CD4-positive, alpha-beta T cell treated with Interleukin-1 beta for 1 hour (primary cell): ENCODE measurements at places on chromosomes 7 and 10.

DNA sequence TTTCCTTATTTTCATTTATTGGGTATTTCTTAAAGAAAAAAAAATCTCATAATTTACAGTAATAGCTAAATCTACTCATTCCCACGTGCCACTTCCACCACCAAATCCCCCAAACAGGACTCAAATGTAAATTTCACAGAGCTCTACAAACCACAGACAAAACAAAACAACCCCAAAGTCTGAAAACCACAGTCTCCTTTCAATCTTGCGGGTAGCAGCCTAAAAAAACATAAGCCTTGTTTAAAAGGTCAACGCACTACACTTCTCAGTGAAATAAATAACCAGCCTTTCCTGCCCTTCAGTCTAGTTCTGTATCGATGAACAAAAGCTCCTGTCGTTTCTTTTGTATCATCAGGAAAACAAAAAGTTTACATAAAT is 121.8 kb upstream of the AFAP1L2 start:
- DNase-seq: peak; percentile 67

DNA sequence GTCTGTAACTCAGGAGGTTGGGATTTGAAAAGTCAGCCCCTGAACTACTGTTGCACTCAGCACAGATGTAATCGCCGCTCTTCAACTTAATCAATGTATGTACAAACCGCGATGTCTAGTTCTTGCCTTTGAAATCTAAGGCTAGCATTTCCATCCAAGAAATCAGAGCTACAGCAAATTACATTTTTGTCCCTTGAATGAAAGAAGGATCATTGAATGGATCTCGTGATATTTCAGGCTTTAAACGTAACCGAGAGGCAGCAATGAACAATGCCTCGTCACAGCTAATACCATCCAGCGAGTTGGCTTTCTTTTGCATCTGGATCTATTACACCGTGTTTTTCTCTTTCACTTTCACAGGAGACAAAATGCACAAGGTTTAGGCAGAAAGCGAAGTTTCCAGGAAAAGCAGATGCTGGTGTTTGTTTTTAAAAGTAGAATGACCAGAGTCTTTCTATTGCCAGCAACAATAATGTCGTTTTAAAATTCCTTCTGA is 5.5 kb downstream of the SKIDA1 start:
- no peak for DNase-seq

- DNase-seq: no peak
Measured at GRCh38 chr10:608331-609261, 80.9 kb downstream of the DIP2C start.

DNA sequence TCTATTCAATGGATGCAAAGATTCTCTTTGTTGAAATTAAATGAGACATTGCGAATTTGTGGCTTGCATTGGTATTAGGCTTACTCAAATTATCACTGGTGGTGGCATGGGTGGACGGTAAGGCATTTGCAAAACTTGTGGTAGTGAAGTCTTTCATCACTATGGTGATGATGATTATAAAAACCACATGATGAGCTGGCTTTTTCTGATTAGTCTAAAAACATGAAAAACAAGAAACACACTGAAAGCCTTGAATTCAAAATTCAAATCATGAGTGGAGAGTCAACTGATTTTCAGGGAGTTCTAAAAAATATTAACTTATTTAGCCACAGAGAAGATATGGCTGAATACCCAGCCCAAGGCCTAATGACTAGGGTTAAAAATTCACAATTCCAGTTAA is 99.8 kb upstream of the HGF start:
- DNase-seq: no peak

GRCh38 chr7:146948703-146949102 is 832.1 kb downstream of the CNTNAP2 start:
- DNase-seq: no peak

GRCh38 chr7:130789436-130789835 is 55.4 kb upstream of the KLF14 start:
- no peak for DNase-seq

GRCh38 chr7:90835861-90836260 is 239.7 kb downstream of the CDK14 start:
- no peak for DNase-seq

GRCh38 chr10:48705401-48705938 is 20.8 kb downstream of the WDFY4 start:
- DNase-seq: no peak

DNA sequence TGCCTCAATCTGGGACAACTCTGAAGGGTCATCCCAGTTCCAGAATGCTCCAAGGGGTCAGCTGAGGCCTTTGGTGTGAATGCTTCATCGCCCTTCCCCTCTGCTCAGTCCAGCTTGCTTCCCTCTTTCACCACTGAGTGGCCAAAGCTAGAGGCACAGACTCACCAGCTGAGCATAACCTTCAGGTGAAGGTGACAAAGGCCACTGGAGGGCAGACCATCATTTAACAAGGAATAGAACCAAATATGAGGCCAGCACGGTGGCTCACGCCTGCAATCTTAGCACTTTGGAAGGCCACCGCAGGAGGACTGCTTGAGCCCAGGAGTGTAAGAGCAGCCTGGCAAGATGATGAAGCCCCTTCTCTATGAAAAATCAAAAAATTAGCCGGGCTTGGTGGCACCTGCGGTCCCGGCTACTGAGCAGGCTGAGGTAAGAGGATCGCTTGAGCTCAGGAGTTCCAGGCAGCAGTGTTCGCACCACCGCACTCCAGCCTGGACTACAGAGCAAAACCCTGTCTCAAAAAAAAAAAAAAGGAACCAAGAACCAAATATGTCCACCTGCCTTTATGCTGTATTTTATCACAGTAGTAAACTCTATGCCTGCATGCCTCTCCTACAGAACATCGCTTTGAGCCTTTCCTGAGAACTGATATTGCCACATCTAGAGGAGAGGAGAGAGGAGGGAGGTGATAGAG is 13.4 kb downstream of the PRKAG2 start:
- DNase-seq: no peak

DNA sequence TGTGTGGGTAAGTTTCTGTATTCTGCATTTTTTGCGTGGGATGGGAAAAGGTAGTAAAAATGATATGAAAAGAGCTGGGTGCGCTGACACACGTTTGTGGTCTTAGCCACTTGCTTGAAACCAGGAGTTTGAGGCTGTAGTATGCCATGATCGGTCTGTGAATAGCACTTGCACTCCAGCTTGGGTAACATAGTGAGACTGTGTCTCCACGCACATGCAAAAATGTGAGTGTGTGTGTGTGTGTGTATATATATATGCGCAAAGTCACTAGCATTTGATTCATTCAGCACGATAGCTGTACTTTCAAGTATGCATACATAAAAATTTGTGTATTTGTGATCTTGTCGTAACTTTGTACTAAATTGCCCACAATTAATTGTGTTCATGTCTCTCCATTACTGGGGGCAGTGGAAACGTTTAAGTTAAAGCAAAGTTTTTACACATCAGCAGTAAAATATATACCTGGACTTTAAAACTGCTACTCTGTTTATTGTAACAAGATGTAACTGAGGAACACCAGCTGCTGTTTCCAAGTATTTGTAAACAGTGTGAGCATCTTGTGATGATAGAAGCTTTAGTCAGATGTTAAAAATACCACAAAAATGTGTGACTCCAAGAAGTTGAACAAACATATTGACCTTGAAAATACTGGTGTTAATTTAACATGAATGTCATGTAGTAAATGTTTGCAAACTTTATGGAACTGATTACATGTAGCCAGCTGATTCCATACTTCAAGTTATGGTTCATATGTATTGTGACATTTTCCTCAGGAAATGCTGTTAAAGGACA is 1.6 kb downstream of the ZRANB1 start:
- no peak for DNase-seq

- no peak for DNase-seq
Measured at GRCh38 chr7:117766913-117767312, 106.3 kb downstream of the CTTNBP2 start.

GRCh38 chr10:64814201-64814600 is 1293.0 kb downstream of the REEP3 start:
- no peak for DNase-seq

DNA sequence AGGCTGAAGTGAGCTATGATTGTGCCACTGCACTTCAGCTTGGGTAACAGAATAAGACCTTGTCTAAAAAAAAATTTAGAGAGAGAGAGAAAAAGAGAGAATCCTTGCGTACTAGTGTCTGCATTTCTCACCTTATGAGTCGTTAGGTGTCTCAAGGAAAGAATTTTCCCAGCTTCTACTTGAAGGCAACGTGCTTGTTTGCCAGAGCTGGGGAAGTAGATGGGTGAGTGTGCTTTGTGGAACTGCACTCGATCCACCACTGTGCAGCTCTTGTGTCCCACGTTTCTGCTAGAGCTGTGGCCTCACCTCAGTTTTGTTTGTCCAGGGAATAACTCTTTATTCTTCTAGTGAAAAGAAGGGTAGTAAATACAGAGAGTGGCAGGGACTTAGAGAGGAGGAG is 38.9 kb downstream of the HDAC9 start:
- no peak for DNase-seq

DNA sequence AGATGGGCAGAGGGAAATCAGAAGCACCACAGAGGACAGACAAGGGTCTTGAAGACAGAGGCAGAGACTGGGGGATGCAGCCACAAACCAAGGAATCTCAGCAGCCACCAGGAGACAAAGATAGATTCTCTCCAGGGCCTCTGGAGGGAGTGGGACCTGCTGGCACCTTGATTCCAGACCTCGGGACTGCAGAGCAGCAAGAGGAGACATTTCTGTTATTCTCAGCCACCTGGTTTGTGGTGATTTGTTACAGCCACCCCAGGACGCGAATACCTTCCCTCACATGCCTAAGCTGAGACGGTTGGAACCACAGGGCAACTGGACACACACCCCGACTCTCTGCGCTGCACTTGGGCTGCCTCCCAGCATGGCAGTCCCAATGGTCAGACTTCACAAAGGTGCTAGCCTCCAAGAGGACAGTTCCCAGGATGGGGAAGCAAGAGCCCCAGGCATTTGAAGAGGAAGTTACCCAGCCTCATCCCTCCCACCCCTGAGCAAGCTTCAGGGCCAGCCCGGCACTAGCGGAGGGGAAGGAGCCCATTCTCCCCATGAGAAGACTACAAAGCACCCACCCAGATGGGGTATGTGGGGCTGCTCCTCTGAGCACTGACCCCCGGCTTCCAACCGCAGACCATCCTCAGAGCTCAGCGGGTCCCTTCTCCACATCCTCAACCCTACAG is 104.6 kb upstream of the INSIG1 start:
- DNase-seq: no peak

DNA sequence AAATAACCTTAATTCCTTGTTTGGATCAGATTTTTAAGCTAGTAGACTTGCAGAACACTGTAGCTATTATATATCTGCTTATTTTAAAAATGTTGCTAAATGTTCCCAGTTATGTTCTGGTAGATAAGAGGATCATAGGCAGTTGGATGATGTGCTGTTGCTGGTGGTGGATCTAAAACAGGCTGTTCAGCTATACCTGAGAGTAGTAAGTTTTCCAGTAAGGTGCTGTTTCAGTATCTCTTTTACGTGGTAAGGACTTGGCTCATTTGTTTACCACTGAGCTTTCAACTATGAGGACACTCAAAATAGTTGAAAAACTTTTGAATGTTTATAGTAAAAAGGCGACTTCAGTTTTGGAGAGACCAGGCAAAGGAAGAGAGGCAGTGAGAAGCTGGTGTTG is 180.9 kb downstream of the CDK14 start:
- DNase-seq: no peak

GRCh38 chr10:24804956-24805355 is 81.3 kb upstream of the ARHGAP21 start:
- DNase-seq: no peak

DNA sequence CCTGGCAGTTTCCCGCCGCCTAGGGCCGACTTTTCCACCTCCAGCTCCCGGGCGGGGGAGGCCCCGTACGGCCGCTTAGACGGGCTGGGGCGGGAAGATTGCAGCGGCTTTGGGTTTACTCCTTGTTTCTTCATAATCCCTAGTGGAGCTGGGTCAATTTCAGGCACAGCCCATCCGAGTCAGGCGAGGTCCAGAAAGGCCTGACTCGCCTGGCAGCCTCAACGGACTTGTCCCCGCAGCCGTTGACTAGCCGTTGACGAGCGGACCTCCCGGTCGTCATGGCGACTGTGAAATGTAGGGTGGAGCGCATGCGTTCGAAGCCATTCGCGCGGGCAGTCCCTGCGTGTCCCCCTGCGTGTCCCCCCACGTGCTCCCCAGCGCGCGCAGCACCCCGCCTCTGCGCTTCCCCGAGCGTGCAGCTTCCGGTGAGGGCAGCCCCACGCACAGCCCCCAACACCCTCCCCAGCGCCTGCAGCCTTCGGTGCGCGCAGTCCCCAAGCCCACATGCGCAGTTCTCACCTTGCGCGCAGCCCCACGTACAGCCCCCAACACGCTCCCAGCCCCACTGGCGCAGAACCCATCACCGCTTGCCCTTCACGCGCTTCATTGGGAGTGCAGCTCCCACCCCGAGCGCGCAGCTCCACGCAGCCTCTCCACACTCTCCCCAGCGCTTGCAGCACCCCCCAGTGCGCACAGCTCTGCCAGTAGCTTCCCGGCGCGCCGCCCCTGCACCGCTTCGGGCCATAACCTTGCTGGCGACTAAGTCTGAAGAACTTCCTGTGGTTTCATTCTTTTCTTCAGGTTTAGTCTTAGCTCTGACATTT is 67.8 kb downstream of the TBX20 start:
- no peak for DNase-seq

DNA sequence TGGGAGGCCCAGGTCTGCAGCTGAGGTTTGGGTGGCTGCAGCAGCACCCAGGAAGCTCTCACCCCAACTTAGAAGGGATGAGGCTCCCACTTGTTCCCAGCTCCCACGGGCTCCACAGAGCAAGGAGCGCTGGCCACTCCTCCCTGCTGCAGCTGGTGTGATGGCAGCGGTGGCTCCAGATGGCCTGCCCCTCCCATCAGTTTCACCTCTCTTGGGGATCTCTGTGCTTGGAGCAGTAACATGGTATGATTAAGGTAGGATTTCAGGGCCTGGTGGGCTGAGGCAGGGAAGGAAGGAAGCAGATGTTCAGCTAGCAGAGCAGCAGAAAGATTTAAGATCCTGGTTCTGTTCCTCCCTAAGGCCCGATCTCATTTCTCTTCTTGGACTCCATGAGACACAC is 66.8 kb upstream of the KIF5B start:
- DNase-seq: no peak

- DNase-seq: no peak
Measured at GRCh38 chr7:70426249-70426880, 705.6 kb upstream of the GALNT17 start.

DNA sequence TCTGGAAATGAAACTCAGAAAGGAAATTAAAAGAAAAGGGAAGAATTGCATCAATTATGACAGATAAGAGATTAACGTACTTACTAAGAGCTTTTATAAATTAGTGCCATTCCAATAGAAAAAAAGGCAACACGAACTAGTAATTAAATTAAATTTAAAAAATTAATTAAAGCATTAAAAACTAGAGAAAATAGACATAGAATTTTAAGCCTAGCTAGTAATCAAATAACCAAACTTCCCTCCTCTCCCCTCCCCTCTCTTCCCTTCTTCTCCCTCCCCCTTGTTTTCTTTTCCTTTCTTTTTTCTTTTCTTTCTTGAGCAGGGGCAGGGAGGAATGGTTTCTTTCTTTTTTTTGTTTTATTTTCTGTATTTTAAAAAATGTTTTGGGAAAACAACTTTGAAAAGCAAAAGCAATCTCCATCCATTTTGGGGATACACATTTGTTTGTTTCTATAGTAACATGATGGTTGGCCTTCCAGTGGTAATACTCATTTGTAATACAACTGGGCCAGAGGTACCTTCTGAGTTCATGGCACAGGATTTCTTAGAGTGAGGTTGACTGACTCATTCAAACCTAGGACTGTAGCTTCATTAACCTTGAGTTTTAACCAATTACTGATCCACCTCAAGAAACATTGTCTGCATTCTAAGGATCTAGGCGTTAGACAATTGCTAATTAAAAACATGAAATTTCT is 132.6 kb downstream of the ST7 start:
- no peak for DNase-seq

GRCh38 chr7:102914585-102914984 is 1.8 kb downstream of the LRRC17 start:
- no peak for DNase-seq
